Stimulated activated CD8-positive, alpha-beta memory T cell treated with anti-CD3 and anti-CD28 coated beads, Interleukin-15, amount 100 ng/mL, for 48 hours (primary cell): ENCODE measurements at places on chromosomes 7 and 10.

DNA sequence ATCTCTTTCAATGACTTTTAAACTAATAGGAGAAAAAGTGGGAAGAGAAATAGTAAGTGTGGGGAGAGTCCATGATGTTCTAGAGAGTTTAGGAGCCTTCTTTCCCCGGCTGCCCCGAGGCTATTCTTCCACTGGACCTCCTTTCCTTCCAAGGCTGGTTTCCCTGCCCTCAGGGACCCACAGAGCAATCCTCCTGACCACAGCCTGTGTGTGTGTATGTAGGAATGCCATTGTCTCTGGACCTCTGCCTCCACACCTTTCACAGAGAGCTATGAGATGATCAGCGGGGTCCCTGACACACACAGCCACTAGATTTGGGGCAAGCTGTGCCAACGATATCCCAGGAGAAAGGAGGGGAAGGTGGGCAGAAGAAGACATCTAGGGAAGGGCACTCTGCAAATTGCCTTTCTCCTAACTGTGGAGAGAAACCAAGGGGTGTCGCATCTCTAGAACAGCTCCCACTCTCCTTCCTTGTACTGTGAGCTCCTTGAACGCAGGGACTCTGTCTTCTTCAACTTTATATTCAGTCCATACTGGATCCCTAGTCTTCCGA lies 13.3 kb upstream of the CHCHD3 start:
- DNase-seq: no peak

DNA sequence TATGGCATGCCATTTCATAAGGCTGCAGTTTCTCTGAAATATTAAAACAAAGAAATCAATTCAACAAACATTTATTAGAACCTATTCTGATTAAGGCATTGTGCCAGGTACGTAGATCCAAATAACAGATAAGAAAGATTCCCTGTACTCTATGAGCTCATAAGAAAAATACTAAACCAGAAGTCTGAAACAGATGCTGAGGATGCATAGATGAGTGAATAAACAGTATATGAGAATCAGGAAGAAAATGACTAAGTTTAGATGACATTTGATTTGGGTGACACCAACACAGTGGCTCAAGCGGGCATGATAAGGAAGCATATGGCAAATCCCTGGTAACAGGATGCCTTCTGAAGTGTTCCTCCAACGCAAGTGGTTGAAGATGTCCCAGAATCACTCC lies 477.2 kb downstream of the PARD3 start:
- no peak for DNase-seq

- DNase-seq: peak; percentile 71
These were observed 41.1 kb downstream of the PDIA4 start for GRCh38 chr7:148987010-148987750.

DNA sequence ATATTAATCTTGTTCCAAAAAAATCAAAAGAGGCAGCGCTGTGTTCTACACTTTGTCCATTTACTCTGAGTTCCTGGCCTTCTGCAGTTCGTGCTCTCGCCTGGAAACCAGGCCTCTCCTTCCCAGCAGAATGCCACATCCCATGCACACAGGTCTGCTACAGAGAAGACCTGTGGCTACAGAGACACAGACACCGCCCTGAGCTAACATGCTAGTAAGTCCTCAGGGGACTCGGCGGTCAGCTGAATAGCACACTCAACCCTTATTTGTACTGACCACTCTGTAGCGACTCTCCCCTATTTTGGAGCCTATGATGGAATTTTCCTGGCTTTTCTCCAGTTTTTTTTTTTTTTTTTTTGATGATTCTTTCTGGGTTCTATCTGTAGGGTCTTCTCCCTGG lies 12.8 kb downstream of the CREB3L2 start:
- DNase-seq: no peak

DNA sequence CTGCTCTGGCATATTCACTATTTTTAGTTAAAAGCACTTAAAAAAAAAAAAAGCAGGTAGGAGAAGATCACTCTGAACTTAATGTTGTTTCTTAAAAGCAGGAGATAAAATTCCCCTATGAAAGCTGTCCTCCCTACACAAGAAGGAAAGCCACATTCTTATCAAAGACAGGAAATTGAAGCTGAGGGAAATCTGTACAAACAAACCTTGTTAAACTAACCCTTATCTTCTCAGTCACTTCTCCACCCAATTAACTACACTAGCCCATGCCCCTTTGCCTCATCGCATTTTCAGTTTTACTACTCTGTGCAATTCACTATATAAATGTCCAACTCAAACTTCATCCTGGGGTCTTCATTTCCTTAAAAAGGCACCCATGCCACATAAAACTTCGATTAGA lies 2.7 kb upstream of the CDCA7L start:
- DNase-seq: no peak

- DNase-seq: no peak
These were observed 110.4 kb downstream of the RAMP3 start for GRCh38 chr7:45268013-45268412.

- DNase-seq: no peak
These were observed 62.1 kb upstream of the EFCAB10 start for GRCh38 chr7:105643384-105643783.

DNA sequence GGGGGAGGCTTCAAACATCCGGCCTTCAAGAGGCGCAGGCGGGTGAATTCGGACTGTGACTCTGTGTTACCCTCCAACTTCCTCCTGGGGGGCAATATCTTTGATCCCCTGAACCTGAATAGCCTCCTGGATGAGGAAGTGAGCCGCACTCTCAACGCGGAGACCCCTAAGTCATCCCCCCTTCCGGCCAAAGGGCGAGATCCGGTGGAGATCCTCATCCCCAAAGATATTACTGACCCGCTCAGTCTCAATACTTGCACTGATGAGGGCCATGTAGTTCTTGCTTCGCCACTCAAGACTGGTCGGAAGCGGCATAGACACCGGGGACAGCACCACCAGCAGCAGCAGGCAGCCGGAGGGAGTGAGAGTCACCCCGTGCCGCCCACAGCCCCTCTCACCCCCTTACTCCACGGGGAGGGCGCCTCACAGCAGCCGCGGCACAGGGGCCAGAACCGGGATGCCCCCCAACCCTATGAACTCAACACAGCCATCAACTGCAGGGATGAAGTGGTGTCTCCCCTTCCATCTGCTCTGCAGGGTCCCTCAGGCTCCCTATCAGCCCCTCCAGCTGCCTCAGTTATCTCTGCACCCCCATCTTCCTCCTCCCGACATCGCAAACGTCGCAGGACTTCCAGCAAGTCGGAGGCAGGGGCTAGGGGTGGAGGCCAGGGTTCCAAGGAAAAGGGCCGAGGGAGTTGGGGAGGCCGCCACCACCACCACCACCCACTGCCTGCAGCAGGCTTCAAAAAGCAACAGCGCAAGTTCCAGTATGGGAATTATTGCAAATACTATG lies 1.1 kb downstream of the MEPCE start:
- no peak for DNase-seq

DNA sequence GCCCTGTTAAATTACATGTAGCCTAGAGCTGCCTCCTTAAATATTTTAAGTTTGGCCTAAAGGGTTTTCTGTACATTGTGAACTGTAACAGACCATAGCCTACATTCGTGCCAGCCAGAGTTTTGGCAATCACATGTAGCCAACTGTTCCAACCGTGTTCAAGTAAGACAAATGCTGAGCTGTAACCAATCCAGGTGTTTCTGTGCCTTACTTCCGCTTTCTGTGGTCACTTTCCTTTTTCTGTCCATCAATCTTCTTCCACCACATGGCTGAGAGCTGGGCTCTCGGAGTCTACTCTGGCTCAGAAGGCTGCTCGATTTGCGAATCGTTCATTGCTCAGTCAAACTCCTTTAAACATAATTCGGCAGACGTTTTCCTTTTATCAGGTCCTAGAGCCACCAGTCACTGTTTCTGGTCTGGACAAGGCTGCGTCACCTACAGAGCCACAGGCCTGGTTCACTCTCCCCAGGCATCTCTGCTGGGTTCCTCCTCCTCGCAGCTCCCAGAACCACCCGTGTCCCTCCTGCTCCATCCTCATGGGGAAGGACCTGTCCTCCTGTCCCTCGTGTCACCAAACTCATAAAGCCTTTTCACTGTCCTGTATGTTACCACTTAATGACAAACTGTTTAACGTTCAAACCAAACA lies 158.0 kb upstream of the RHEB start:
- DNase-seq: no peak

DNA sequence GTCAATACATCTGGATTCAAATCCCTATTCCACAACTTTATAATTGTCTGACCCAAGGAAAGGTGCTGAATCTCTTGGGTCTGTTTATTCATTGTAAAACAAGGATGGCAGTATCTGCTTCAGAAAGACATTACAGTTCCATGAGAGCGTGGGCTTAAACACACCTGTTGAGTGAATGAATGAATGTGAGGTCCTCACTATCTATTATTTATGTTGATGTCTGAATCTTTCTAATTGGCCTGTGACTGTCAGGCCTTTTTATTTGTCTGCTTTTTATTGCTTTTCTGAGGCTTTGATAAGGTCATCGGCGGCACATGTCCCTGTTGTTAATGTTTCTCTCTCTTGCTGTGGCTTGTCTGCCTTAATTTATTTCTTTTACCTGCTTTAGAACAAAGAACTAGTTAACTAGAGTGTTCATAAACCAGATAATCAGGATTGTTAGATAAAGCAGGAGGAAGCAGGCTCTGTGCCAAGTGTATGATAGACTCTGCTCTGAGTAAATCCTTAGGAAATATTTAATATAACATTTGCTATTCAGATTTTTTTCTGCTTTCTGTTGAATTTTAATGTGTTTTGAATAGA lies 42.3 kb upstream of the CYCS start:
- no peak for DNase-seq

GRCh38 chr7:1065585-1066241 lies 21.4 kb downstream of the GPR146 start:
- peak; percentile 65 for DNase-seq

DNA sequence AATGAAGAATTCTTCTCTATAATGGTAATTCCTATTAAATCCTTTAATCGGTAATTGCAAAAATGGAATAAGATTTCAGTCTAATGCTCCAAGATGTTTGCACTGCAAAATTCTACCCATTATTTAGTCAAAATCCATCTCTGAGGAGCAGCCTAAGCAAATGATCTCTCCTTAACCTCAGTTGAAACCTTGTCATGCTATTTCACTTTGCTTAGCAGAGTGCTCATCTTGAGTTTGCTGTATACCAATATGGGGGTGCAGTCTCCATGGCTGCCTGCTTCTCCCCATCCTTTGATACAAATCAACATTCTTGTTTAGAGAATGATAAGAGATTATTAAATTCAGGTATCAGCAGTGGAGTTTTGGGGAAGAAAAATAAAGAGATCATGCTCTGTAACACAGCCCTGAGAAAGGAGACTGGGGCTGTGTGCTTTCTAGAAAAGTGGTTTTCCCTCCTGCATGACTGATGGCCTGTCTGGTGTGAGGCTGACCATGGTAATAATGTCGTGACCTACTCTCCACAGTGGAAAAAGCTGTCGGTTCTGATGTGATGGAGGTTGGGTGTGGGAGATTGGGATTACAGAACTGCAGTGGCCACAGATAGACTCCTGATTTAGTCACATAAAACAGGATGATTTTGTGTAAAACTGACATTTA lies 982.1 kb downstream of the NRG3 start:
- no peak for DNase-seq

- no peak for DNase-seq
These were observed 150.9 kb downstream of the RGS10 start for GRCh38 chr10:119391440-119392251.

DNA sequence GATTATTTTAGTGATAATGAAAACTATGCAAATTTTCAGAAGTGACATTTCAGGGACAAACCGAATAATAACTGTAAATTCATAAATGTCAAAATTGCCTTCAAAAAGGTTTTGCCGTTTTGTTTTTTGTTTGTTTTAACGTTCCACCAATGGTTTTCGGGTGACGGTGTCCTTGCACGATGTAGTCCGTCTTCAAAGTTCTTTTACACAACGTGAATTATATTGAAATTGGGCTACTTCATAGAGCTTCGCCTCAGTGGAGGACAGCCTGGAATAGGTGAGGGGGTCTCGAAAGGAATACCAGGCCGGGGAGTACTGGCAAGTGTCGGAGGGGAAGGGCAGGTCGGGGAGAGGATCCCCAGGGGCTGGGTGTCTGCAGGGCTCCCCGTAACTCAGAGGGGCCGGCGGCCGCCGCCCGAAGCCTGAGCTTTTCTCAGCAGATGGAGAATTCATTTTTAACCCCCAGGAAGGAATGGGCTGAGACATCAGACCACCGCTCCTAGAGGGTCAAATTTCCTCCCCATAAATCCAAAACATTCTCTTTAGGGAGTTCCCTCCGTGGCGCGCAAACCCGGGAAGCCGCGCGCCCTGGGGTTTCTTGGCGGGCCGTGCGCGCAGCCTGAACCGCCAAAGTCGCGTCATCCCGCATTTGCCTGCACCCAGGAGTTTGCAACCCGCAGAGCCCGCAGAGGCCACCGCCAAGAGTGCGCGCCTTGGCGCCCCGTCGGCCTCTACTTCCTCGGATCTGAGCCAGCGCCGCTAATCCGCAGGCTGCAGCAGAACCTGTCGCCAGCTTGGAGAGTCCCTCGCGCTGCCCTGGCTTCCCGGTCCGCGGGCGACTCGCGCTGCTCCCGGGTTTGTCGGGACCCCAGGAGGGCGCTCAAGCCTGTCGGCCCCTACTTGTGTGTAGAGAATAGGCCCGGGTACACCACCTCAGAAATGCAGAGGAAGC lies 17.3 kb upstream of the EVX1 start:
- no peak for DNase-seq

DNA sequence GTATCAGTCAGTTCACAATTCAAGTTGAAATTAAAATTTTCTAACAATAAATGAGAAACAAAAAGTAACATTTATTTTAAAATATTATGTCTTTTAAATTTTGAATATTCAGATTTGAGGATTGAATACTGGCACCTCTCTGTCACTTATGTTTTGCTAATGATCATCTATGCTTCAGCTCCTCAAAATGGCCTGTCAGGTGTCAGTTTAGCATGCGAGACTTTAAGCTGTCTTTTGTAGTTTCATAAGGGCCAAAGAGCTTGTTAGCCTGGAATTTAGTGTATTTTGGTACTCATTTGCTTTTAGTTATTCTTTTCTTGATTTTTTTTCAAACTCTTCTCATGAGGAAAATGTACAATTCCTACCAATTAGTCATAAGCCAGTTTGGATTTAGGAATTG lies 102.0 kb upstream of the RPA3 start:
- DNase-seq: no peak

DNA sequence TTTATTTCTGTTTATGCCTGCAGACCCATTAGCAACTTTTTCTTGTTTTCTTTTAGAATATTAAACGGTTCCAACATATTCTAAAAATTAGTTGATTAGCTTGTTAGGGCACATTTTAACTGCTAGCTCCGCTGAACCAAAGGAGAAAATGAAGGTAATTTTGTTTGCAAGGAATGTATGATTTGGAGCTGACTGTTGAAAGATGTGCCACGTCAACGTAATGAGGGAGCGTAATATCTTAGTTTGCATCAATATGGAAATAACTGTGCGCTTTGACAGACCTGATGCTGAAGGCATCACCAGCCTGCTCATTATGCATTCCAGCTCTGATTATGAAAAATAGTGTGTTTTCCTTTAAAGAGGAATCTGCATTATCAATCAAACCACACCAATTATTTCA lies 102.0 kb upstream of the CTBP2 start:
- no peak for DNase-seq

GRCh38 chr10:44439239-44439957 lies 54.5 kb upstream of the CXCL12 start:
- no peak for DNase-seq

GRCh38 chr7:47640265-47640664 lies 58.4 kb upstream of the TNS3 start:
- no peak for DNase-seq
